Effector CD8-positive, alpha-beta T cell (primary cell): ENCODE measurements at places on chromosomes 11 and 22.

DNA sequence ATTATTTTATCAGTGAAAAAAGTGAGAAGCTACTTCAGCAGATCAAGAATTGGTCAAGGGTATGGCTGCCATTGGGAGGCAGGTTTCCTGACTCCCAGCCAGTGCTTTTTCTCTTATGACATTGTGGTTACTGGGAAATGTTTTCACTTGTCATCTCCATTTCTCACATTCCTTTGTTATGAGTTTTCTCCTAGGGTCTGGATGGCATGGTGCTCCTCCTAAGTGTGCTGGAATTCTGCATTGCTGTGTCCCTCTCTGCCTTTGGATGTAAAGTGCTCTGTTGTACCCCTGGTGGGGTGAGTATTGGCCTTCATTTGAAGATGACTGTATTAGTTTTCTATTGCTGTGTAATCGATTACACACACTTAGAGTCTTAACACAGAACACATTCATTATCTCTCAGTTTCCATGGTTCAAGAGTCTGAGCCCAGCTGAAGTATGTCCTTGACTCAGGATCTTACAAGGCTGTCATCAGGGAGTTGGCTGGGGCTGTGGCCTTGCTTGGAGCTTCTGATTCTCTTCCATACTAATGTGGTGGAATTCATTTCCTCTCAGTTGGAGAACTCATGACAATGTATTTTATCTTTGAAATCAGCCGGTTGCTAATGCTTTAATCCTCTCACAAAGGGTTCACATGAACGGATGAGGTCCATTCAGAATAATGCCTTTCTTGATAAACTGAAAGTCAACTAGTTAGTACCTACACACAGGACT is 21.0 kb upstream of the MS4A6E start:
- DNase-seq: no peak

GRCh38 chr11:7595016-7595866 is 78.1 kb downstream of the CYB5R2 start:
- no peak for DNase-seq

DNA sequence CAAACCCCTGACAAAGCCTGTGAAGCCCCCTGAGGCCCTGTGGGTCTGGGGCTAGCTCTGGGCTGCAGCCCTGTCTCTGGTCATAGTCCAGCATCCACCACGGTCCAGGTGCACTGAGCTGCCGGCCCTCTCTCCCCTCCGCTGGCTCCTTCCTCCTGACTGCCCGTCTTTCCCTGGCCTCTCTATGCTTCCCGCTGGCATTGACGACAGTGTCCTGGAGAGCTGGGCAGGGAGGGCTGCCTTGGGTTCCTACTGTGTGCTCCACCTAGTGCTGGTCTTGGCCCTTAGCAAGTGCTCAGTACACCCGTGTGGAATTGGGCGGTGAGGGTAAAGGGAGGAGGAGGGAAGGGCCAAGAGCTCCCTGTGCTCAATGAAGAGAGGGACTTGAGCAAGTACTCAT is 868 bp upstream of the MYEOV start:
- no peak for DNase-seq

- DNase-seq: no peak
These were observed 8.2 kb downstream of the ROBO4 start for GRCh38 chr11:124889191-124890091.
